T-helper 2 cell (primary cell): ENCODE measurements at places on chromosomes 7 and 10.

DNA sequence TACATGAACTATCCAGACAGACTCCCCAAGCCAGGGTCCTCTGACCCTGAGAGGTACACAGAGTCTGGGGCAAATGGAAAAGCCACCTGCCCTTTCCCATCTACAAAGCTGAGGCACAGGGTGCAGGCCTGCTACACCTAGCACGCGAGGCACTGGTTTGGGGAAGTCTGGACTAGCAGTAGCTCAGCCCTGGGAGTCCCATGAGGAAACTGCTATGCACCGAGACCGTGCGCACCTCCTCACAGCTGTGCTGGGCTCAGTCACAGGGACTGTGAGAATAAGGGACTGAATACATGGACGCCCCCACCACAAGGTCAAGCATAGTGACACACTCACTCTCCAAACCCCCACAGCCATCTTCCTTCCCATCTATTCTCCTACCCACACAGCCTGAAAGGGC is 8.2 kb downstream of the MAT1A start:
- DNase-seq: no peak

DNA sequence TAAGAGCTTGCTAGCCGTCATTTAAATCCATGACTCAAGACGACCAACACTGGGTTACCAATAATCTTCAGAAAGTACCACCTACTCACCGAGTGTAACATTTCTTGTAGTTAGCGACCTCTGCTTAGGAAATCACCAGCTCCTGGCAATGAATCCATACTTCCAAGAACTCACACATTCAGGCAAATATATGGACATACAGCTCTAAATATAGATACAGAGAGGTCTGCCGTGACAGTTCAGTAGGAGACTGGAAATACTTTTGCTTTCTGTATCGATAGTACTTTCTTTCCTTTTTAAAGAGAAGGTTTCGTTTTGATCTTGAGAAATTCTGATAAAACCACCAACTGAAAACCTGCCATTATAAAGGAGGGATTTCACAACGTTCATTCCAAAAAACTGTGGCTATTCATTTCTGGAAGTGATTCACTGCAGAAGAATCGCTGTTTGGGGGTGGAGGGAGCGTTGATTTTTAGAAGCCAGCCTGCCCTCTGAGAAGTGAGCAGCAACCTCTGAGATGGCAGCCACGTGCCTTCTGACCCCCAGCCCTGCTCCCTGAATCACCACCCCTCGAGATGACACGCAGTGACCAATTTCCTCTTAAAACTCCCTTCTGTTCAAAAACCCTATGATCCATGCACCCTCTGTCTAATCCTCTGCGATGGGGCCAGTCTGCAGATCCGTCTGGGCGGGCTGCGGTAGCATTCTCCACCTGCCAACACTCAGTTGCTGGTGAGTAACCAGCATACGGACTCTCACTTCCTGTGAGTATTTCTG is 179.0 kb upstream of the KLF14 start:
- peak; percentile 55 for DNase-seq

- no peak for DNase-seq
Observed at GRCh38 chr10:132987671-132988571, 45.6 kb upstream of the CFAP46 start.

GRCh38 chr10:21463436-21463835 is 62.0 kb downstream of the SKIDA1 start:
- no peak for DNase-seq

GRCh38 chr10:46094931-46095750 is 49.1 kb upstream of the MSMB start:
- no peak for DNase-seq

DNA sequence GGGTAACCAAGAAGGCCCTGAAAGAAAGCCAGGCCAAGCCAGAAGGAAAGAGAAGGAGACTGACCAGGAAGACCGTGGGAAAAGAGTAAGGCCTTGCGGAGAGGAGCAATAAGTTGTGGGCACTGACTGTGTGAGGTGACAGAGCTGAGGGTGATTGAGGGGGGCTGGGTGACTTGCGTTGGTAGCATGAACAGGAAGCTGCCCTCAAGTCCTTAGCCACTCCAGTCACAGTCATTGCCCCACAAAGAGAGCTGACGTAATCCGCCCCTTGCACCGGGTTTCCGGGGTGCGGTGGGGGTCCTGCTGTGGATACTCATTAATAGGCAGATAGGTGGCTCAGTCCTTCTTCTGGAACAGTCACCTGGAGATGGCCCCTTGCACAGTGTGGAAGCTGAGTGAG is 16.1 kb upstream of the DMBT1 start:
- DNase-seq: no peak

- DNase-seq: no peak
Observed at GRCh38 chr7:158409816-158410330, 177.8 kb downstream of the PTPRN2 start.

DNA sequence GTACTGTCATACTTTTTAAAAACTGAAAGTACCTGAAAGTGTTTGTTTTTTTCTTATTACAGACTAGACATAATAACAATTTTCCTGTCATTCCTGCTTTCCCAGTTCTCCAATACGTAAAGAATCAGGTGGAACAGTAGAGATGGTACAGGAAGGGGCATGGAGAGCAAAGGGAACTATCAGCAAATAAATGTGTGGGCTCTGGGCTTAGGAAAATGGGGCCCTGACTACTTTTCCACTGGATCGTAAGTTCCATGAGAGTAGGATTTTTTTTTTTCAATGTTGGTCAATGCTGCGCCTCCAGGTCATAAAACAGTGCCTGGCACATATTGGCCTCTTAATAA is 15.2 kb upstream of the FAS start:
- no peak for DNase-seq
